Endodermal cell (in vitro differentiated cells): ENCODE measurements at places on chromosomes 3 and 15. TPM values are rescaled to one million over a fixed set of nuclear protein-coding genes. Genes with fewer than 3 reads are reported as not detected.

C15orf39 gene
- 22.2 and 22.9 TPM in 2 replicates for total RNA-seq

PPP1R14D gene
- total RNA-seq, result not detected in 2 replicates

TMCO5A gene
- not detected in 2 replicates for total RNA-seq

SLC22A13 gene
- total RNA-seq, result 0.21 to 0.33 TPM (median 0.29 TPM) in 3 replicates

TRIM71 gene
- total RNA-seq, result 169 TPM in 2 replicates

HRH1 gene
- total RNA-seq, result 0.13 TPM in 1 of 2 replicates, not detected in the other
